ENCODE measurements at places on chromosomes 2 and 18.

GRCh38 chr18:43671431-43671830, 394.1 kb upstream of the SYT4 start:
- DNase-seq: no peak

- DNase-seq: no peak
Observed at GRCh38 chr2:220465700-220466099, 838.3 kb downstream of the SLC4A3 start.

DNA sequence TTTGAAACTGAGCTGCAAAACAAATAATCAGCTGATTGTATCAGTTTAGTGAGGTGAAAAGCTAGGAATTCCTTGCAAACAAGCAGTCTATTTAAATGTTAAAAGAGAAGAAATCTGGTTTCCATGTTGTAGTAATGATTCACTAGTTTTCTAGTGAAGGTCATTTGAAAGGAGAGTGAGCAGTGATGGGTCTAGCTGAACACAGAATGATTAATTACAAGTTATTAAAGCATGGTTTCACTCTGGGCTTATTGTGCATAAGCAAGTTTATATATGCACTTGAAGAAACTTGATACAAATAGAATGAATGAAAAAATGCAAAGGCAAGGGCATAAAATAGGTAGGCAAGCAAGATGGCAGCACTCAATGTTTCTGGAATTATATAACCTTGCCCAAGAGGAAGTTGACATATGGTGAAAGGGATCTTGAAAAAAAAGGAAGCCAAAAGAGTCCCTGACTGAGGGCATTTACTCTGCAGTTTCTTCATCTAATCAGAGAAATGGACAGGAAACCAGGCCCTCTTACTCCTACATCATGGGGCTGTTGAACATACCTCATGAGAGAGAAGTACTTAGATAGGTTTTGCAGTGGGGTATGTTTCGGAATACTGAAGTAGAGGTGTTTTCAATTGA, 53.2 kb downstream of the PLCL1 start:
- DNase-seq: no peak

DNA sequence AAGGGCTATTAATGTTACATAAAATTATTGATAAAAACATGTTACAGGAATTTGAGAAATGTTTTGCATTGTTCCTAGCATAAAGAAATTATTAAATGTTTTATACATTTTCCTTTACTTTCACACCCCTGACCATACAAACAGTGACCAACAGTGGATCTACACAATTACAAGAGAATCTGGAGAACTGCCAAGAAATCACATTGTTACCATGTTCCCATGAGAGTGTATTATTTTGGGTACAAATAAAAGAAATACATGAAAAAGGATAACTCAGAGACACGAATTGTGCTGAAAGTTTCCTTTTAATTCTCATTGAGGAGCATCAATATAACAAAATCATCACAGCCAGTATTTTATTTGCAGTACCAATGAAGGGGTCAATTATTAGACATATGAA, 150.1 kb downstream of the WDPCP start:
- DNase-seq: no peak

- DNase-seq: no peak
Observed at GRCh38 chr2:110146945-110147332, 31.3 kb upstream of the MALL start.

GRCh38 chr2:45874344-45874743, 222.9 kb downstream of the PRKCE start:
- DNase-seq: no peak

- no peak for DNase-seq
Observed at GRCh38 chr2:45821558-45822271, 170.2 kb downstream of the PRKCE start.

GRCh38 chr18:73697353-73697752, 450.3 kb downstream of the FBXO15 start:
- no peak for DNase-seq

- no peak for DNase-seq
Observed at GRCh38 chr18:51253476-51253875, 56.0 kb upstream of the MEX3C start.

DNA sequence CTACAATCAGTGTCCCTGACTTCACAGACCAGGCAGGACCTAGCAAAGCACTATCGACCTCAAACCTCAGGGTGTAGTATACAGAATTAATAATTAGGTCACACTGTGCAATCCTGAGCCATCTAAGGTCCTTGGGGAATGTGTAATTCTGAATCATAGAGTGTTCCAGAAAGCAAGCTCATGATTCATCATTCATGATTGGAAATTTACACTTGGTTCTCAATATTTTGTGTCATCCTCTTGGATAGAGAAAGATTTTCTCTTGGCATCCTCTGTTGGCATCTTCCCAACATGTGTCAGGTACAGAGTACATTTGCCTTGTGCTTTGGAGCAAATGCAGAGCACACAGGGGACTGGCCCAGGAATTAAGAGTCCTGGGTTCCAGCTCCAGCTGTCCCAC, 245.0 kb upstream of the NT5C1B start:
- no peak for DNase-seq

- DNase-seq: no peak
Observed at GRCh38 chr18:49362431-49362830, 98.0 kb downstream of the DYM start.

DNA sequence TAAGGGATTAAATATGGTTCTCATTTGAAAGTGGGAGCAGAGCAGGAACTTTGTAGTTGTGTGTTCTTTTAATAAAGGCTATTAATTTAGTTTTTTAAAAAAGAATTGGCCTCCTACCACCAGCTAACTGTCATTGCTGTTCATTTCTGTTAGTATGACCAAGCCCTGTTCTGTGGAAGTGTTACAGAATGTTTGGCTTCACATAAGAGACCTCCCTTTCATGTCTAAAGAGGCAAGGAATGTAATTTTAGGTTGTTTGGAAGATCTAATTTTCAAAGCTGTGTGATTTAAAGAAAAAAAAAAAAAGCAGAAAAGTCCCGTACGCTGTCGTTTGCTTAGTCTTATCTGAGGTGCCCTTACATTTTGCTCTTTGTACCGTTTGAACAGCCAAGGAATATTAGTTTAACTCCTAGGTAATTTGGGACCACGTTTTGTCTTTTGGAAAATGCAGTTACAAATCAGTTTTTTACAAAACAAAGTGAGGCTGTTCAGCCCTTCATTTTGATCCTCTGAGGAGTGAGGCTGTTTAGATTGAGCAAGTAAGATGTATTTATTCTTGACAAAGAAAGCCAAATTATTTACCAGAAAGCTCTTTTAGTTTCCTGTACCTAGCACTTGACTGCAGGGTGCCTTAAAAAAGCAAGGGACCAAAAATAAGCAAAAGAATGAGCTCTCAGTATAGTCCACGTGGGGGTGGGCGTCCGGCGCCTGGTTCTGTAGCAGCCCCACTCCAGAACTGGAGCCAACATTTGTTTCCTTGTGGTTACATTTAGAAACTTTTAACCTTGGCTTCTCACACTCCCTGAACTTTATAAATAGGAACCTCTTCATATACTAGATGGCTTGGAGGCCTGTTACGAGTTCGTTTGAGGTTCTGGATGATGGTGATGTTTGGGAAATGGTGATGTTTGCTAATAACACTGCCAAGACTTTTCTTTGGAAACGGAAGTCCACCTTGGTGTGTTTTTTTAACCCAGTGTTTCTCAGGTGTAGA, 136.2 kb downstream of the FMNL2 start:
- no peak for DNase-seq

GRCh38 chr18:45854036-45854586, 28.6 kb downstream of the SIGLEC15 start:
- DNase-seq: no peak

DNA sequence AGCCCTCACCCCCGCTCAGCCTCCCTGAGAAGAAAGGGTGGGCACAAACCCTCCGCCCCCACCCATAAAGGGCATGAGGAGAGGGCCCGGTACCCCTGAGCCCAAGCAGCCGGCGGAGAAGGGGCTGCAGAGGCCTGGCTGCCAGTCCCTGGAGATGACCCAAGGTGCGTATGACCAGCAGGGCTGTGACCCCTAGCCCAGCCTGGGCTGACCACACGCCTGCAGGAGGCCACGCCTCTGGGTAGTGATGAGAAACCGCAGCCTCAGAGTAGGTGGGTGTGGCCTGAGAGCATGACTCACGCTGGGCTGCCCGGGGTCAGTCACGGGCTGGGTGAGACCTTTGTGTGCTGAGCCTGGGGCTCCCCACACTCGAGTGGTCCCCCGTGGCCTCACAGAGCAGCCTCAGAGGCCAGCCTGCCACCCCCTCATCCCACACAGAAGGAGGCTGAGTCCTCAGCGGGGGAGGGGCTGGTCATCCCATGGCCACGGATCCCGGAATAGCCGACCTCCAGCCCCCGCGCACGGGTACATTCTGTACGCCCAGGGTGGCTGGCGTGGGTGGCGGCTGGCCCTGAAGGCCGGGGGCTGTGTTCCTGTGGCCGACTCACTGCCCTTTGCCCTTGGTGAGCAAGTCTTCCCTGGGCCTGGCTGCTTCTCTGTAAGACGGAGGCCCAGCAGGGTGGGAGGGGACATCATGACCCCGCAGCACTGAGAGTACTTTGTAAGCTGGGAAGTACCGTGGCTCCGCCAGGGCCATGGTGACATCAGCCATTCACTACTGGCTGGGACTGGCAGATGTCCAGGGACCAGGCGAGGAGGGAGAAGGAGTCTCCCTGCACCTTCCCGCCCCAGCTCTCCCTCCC, 110.8 kb upstream of the OTOS start:
- peak; percentile 59 for DNase-seq

DNA sequence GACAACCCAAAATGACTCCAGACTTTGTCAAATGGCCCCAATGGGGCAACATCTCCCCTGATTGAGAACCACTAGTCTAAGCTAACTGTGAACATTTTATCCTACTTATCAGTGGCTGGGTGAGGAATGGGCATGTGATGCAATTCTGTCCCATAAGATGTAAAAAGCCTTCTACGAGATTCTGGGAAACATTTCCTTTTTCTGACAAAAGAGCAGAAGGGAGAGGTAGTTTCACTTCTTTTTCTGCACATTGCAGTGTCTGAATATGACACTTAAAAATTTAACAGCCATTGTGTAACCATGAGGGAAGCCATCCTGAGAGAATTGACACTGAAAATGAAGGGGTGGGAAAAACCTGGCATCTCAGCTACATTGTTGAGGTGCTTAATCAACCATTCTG, 17.3 kb upstream of the MARCHF4 start:
- DNase-seq: no peak

GRCh38 chr2:10327896-10328669, 25.4 kb downstream of the HPCAL1 start:
- no peak for DNase-seq

DNA sequence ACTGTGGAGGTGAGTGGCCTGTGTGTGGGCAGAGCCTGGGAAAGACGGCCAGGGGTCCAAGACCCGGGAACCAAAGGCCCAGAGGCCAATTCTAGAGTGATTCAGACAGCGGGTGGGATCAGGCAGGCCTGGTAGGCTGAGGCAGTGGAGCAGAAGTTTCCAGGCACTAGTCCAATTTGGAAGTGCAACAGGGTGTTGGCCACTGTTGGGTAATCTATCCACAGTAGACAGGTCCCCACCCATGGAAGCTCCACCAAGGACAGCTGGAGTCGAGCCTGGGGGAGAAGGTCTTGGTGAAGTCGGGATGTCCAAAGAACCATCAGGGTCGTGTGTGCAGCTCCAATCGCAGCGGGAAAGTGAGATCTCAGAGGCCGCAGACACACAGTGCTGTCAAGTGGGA, 125.8 kb upstream of the COPS8 start:
- no peak for DNase-seq

DNA sequence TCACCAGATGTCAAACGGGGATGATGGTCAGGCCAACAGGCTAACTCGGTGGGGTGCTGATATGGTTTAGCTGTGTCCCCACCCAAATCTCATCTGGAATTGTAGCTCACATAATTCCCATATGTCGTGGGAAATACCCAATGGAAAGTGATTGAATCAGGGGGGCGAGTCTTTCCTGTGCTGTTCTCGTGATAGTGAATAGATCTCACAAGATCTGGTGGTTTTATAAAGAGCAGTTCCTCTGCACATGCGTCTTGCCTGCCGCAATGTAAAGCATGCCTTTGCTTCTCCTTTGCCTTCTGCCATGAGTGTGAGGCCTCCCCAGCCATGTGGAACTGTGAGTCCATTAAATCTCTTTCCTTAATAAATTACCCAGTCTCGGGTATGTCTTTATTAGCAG, 74.4 kb upstream of the YWHAQ start:
- DNase-seq: no peak

DNA sequence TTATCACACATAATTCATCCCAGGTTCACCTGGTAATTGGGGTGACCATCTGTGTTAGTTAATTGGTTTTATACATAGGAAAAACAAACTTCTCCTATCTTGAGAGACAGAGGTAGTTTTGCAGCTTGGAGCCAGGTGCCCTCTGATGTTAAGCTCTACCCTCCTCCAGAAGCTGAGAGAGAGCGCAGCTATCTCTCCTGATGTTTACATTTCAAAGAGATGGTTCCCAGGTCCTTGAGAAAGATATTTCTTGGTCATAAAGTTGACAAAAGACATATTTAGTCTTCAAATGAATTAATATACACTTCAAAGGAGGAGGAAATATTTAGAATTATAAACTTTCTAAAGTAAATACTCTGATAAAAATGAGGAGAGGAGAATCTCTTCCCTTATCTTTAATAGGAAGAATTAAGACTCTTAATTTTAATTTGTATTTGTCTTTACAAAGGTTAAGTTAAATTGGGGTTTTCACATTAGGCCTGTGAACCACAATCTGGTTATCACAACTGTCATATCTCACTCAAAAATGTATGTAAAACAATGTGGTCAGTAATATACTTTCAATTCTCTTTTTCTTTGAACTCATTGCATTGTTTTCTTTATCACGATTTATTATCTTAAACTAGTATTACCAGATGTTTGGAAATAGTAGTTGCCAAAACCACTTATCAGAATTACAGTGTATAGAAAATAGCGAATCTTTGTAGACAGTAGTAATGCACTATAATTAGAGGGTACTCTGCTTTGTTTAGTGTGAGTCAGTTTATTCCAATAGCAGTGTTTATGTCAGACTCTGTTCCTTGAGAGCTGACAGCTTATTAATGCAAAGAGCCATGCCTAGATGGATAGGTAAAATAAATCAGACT, 26.8 kb downstream of the SERPINB4 start:
- DNase-seq: no peak

DNA sequence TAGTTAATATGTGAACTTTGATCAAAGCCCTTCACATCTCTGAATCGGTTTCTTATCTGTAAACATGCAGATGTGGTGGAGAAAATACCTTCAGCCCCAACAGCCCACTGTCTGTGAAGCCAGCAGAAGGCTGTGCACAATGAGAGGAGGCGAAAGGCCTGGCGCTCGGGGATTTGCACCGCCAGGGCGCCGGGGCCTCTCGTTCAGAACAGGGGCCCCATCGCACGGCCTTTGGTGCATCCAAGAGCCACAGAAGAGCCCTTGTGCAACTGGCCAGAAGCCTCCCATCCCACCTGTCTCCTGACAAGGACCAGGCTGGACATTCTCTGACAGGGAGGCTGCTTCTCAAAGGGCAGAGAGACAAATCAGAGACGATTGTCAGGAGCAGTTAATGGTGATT, 407.2 kb upstream of the MYT1L start:
- no peak for DNase-seq

DNA sequence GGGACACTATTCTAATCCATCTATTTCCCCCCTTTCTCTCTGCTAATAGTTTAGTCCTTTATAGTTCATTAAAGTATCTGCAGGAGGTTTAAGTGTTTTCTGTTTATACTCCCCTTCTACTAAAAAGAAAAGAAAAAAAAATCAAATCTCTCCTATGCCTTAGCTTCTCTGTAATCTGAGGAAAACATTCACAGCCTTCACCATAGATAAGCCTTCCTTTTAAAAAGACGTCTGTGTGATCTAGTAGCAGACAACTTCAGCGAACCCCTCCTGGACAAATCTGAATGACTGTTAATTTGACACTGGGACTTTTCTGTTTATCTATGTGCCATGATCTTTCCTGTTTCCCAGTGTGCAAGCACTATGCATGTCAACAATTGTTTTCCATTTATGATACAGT, 70.4 kb upstream of the CDH19 start:
- DNase-seq: no peak

Data from AG04450 (cell line).